Lower lobe of right lung (tissue), 2 donors: ENCODE measurements at places on chromosomes 5 and 9. TPM values are rescaled to one million over a fixed set of nuclear protein-coding genes. Genes with fewer than 3 reads are reported as not detected.

The JAK2 gene
- total RNA-seq, result 32.8 TPM

DNA sequence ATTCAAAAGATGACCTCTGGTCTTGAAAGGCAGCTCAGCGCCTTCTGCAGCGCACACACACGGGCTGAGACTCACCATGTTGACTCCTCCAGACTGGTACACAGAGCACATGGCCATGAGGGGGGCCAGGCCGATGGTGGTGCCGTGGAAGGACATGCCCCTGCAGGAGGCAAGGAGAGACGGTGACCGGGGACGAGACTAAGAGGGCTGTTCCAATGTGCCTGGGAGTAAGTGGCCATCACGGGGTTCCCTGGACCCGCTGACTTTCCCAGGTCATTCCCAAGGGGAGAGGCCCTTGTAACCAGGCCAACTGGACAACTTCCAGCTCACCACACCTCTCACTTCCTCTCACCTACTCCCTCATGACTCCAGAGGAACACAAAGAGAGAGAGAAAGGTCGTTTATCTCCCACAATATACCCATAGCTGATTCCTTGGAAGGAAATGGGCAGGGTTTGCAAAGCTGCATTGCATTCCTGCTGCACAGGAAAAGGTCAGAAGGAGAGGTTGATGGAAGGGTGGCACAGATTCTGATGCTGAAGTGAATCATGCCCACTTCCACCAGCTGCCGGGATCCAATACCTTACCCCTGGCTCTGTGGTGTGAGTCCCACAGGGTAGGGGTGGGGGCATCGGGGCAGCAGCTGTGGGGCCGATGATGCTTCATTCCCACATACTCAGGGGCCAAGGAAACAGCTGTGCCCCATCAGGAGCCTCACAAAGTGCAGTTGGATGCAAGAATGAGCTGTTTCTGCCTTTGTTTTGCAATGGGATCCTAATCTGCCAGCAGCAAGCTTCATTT is 47.2 kb downstream of the NIPAL4 start:
- no peak for DNase-seq
- peaks cover 17% of the 10 kb centered on the region for H3K4me1 ChIP-seq
- H3K27ac ChIP-seq, result no peak overlapping the region
- peaks cover 9% of the 10 kb centered on the region for H3K36me3 ChIP-seq
- H3K4me3 ChIP-seq, result no peak overlapping the region

The PRR7 gene
- total RNA-seq, result 1.7 TPM

- no peaks in the 10 kb centered on the region for H3K27me3 ChIP-seq
- peaks cover 11% of the 10 kb centered on the region for H3K4me1 ChIP-seq
- H3K36me3 ChIP-seq, result no peaks in the 10 kb centered on the region
Measured at GRCh38 chr9:16213781-16214515, 656.5 kb downstream of the BNC2 start.

GRCh38 chr9:75133396-75133795 is 45.1 kb downstream of the OSTF1 start:
- H3K4me3 ChIP-seq, result no peak overlapping the region
- no peak for DNase-seq
- H3K27ac ChIP-seq, result no peak overlapping the region
- H3K27me3 ChIP-seq, result no peaks in the 10 kb centered on the region
- no peaks in the 10 kb centered on the region for H3K4me1 ChIP-seq
- H3K36me3 ChIP-seq, result peaks cover 91% of the 10 kb centered on the region

DNA sequence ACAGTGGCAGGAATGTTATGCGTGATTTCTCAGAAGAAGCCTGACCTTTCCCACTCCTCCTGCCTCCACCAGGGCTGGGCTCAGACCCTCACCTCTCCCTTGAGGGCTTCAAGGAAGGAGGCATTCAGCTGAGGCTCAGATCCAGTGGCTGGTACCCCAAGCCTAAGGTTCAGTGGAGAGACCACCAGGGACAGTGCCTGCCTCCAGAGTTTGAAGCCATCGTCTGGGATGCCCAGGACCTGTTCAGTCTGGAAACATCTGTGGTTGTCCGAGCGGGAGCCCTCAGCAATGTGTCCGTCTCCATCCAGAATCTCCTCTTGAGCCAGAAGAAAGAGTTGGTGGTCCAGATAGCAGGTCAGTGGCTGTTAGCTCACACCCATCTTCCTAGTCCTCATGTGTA is 9.9 kb downstream of the BTNL9 start:
- no peaks in the 10 kb centered on the region for H3K36me3 ChIP-seq
- peaks cover 31% of the 10 kb centered on the region for H3K4me1 ChIP-seq
- no peak overlapping the region for H3K4me3 ChIP-seq
- no peak for DNase-seq
- peaks cover 76% of the 10 kb centered on the region for H3K27me3 ChIP-seq
- H3K27ac ChIP-seq, result no peak overlapping the region

DNA sequence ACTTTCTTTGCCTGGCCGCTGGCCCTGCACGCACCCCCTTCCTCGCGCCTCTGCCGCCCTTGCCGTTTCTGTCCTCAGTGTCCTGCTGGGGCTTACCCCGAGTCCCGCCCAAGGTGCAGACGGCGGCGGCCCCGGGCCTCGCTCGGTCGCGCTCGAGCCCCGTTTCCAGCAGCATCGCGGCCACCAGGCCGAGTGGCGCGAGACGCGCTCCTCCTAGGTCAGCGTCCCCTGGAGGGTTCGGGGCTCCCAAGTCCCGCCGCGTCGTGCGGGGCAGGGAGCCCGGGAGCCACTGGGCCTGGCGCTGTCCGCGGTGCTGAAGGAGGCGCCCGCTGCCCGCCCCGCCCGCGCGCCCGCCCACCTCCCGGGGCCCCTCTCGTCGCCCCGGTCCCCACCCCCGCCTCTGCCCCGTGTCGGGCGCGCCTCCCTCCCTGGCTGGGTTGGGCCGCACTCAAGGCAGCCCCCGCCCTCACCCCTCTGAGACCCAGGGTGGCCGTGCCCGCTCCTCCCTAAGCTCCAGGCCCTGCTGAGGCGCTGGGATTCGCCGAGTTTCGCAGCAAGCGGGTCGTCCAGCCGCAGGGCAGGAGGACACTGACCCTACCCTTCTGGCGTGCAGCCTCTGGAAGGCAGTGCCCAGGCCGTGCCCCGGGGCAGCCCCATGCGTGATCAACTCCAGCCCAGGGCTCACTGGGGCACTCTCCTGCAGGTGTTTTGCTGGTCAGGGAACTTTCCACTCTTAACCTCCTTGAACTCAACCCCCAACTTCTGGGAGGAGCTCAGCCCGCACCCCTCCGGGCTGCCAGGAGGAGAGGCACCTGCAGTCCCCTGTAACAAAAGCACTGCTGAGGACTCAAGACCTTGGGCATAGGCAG is at the start of gene LHX3:
TSS of gene LHX3 (minus strand) at position 291 of the 869 bp plus-strand sequence. CDS start at position 175, 116 bp downstream.
- no peak within 1 kb of the TSS for H3K4me3 ChIP-seq
- DNase-seq, result no peak
- H3K27ac ChIP-seq, result no peak within 1 kb of the TSS
- peaks cover 14% of the 10 kb centered on the region for H3K36me3 ChIP-seq
- H3K27me3 ChIP-seq, result peaks cover 53% of the 10 kb centered on the region
- H3K4me1 ChIP-seq, result no peaks in the 10 kb centered on the region

DNA sequence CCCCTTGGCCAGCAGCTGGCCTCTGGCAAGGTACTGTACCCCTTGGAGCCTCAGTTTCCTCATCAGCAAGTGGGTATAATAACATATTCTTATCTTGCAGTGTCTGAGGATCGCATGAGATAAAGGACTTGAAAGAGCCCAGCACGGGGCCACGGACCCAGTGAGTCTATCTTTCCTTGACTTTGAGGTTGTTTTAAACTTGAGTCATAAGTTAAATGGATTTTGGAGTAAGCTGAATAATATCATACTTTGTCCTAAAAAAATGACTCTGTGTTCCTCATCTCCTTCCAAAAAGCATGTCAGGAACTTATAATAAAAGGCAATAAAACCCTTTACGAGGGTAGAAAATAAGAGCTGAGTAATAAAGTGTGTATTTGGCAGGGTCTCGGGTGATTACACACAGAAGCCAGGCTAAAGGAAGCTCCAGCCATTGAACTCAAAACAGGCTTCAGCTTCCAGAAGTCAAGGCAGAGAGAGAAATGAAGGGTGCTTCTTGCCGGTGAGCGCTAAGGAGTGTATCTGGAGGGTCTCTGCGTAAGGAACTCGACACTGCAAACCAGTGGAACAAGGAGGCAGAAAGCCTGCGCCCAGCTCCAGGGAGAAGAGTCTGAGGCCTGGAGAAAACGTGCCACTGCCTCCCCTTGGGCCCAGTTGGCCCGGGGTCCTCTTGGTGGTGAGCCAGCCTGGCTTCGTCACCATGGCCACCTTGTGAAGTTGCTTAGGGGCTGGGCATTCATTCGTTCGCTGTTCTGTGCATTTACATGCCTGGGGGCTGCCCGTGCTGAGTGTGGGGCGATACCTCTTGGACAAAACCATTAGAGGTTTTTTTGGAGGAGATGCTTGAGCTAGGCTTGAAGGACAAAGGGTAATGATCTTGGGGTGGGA is 72.4 kb upstream of the PHYKPL start:
- no peak overlapping the region for H3K27ac ChIP-seq
- no peaks in the 10 kb centered on the region for H3K4me1 ChIP-seq
- DNase-seq, result peak; percentile 22
- H3K36me3 ChIP-seq, result no peaks in the 10 kb centered on the region

GRCh38 chr9:95307538-95307937 is 10.0 kb downstream of the FANCC start:
- H3K36me3 ChIP-seq, result no peaks in the 10 kb centered on the region
- H3K27ac ChIP-seq, result no peak overlapping the region
- DNase-seq, result no peak

DNA sequence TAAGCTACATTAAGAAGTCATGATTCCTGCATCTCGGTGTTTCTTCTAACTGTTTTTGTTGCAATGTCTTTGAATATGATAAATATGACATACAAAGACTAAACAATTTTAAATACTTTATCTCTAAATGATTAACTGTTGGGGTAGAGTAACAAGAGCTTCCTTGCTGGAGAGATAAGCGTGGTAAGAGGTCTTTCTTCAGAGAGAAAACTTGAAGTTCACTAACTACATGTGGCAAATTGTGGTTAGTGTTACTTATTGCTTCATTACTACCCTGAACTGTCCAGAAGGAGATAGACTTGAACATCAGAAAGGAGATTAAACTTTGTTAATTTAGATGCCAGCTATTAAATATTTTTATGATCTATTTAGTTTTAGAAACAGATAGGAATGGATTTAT is 7.0 kb upstream of the ARSB start:
- H3K27ac ChIP-seq, result no peak overlapping the region
- H3K4me1 ChIP-seq, result no peaks in the 10 kb centered on the region
- DNase-seq, result no peak
- H3K4me3 ChIP-seq, result no peak overlapping the region

DNA sequence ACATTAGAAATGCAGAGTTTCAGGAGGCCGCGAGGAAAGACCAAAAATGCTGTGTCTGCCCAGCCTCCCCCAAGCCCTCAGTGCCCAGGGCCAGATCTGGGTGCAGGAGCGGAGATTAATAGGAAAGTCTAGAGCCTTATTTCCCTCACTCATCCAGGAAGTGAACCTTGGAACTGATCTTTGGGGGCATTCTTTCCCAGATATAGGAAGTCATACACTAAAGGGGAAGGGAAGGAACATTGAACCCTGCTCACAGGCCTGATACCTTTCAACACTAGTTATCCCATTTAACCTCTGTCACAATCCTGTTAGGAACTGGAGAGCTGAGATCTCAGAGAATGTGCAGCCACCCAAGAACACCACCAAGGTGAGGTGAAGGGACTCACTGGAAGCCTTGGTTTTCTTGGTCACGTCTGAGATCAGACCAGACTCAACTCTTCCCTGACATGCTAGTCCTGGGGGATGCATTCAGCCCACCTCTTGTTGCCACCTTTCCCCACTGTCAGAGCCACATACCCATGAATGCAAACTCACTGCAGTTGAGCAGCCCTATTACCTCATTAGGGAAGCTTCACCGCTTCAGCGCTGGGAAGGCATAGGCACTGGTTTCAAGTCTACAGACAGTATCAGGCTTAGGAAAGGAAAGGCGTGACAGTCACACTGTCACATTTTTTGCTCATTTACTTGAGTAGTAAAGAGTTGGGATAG is 95.0 kb downstream of the KIAA1958 start:
- DNase-seq, result no peak
- H3K4me3 ChIP-seq, result no peak overlapping the region
- H3K4me1 ChIP-seq, result no peaks in the 10 kb centered on the region
- H3K27me3 ChIP-seq, result no peaks in the 10 kb centered on the region
- H3K27ac ChIP-seq, result no peak overlapping the region

The RPL35 gene
- 812 TPM for total RNA-seq

The EIF4E1B gene
- total RNA-seq, result not detected

The MYMK gene
- total RNA-seq, result not detected
